ENCODE measurements at places on chromosomes 4 and X.

DNA sequence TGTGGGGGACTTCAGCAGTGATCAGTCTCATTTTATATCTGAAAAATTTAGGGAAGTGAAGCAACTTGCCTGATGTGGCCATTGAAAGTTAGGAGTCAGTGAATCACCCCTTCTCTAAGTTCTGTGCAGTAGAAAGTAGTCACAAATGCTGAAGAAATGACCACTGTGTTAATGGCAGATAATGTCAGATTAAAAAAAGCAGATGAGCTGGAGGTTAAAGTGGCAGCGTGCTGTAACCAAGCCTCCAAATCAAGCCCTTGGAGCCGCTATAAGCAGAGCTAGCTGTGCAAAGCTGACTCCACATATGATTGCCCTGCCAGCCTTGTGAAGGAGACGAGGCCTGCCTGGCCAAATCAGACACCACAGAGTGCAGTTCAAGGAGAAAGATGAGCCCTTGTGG is 39.2 kb upstream of the PDE5A start:
- DNase-seq, result no peak

DNA sequence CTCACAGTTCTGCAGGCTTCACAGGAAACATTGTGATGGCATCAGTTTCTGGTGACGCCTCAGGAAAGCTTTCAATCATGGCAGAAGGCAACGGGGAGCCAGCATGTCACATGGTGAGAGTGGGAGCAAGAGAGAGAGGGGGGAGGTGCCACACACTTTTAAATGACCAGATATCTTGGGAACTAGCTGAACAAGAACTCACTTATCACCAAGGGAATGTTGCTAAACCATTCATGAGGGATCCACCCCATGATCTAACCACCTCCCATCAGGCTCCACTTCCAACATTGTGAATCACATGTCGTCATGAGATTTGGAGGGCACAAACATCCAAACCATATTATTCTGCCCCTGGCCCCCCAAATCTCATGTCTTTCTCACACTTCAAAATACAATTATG is 43.3 kb upstream of the GPR173 start:
- no peak for DNase-seq

- no peak for DNase-seq
Measured at GRCh38 chr4:53520116-53520515, 71.2 kb downstream of the LNX1 start.

DNA sequence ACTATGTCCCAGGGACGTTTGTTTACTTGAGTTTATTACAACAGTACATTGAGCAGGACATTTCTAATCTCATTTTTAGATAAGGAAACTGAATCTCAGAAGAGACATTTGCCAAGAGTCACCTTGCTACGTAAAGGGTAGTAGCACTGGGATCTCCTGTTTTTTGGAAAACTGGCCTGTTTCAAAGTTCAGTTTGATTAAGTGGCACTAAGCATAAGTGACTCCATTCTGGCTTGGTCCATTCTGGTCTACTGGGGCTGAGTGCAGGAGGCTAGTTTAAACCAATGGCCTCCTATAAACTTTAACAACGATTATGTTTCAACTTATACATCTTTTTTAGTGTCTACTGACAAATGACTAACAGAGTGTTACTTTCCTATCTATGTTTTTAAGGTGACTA is 382.5 kb downstream of the ANKRD50 start:
- no peak for DNase-seq

- no peak for DNase-seq
Measured at GRCh38 chr4:3423952-3424351, 17.8 kb upstream of the HGFAC start.

DNA sequence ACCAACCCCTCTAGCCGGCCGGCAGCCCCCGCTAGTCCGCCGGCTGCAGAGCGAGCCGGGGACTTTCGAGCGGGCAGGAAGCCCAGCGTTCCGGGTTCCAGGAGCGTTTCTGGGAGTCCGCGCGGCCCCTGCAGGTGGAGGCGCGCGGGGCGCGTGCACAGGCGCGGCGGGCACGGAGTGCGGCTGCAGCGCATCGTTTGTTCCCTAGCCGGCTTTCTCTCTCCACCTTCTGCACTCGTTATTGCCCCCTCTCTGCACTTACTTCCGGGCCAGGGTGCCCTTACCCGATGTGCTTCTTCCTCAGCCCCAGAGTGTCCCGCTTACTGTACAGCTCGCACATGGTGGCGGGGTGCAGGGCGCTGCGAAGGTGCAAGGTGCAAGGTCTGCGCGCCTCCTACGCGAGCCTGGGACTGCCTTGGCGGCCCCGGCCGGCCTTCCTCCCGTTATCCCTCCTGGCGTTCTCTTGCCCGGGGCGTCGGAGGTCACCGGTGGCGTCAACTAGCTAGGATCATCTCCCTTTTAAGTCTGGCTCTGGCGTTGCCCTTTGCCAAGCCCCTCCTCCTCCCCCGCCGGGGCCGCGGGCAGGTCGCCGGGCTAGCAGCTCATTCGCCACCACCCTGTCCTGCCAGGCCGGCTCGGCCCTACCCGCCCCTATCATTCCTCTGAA is at the start of gene ETNPPL:
Gene ETNPPL, minus strand, starts transcription at position 495 of the 667 bp plus-strand sequence. Its CDS starts 155 bp downstream, at position 340.
- DNase-seq, result no peak

- no peak for DNase-seq
Measured at GRCh38 chr4:122542411-122543236, 78.2 kb downstream of the IL21 start.
